ENCODE measurements at places on chromosomes 16 and 17. TPM values are rescaled to one million over a fixed set of nuclear protein-coding genes. Genes with fewer than 3 reads are reported as not detected.

Gene CCL17
- total RNA-seq = not detected

Gene PTGES3L
- 0.77 TPM for total RNA-seq

Gene SCIMP
- not detected for total RNA-seq

Gene KRT25
- total RNA-seq = not detected

Gene PRCD
- not detected for total RNA-seq

Gene KRT13
- total RNA-seq = 0.18 TPM

Gene DOC2B
- total RNA-seq = 2.5 TPM

Gene TNP2
- total RNA-seq = not detected

Gene RDM1
- 3.0 TPM for total RNA-seq

Gene SCGB1C2
- not detected for total RNA-seq

Gene GFOD2
- total RNA-seq = 14.3 TPM

Gene KRTAP2-2
- not detected for total RNA-seq

Gene DHX58
- 0.52 TPM for total RNA-seq

Gene ZCCHC14
- total RNA-seq = 10.3 TPM

Gene KRTAP9-4
- total RNA-seq = not detected

Gene RAB37
- total RNA-seq = 1.2 TPM

Gene CNTROB
- 32.5 TPM for total RNA-seq

Gene PRR29
- total RNA-seq = 0.31 TPM

Gene MLYCD
- 2.1 TPM for total RNA-seq

Gene APOH
- total RNA-seq = 6.7 TPM

Gene KIF18B
- total RNA-seq = 23.4 TPM

Gene CACNG1
- total RNA-seq = 0.07 TPM

Gene CNTNAP1
- total RNA-seq = 3.8 TPM

Gene CCDC200
- 0.14 TPM for total RNA-seq

Gene CCR7
- total RNA-seq = 0.44 TPM

Gene HIC1
- total RNA-seq = 1.5 TPM

Gene TNRC6C
- total RNA-seq = 3.9 TPM
